ENCODE measurements at places on chromosomes 7 and 10.
A peak's percentile ranks its signal among the peaks of the same experiment; 100 is the strongest.

DNA sequence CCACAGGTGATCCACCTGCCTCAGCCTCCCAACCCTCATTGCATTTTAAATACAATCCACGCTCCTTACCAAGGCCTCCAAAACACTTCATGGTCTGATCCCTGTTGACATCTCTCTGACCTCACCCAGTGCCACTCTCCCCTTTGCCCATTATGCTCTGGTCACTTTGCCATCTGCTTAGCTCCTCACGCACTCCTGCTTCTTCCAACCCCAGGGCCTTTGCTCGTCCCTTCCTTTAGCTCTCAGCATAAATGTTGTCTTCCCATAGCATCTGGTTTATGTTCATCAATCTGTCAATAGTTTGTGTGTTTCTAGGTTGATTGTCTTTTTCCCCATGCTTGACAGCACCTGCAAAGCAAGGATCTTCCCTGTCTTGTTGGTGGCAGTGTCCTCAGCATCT, 14.1 kb downstream of the NPFFR1 start:
- no peak for DNase-seq

- no peak for DNase-seq
These were observed 41.4 kb upstream of the SNX10 start for GRCh38 chr7:26250239-26250638.

GRCh38 chr10:92122941-92123450, 167.9 kb downstream of the CPEB3 start:
- DNase-seq, result no peak

DNA sequence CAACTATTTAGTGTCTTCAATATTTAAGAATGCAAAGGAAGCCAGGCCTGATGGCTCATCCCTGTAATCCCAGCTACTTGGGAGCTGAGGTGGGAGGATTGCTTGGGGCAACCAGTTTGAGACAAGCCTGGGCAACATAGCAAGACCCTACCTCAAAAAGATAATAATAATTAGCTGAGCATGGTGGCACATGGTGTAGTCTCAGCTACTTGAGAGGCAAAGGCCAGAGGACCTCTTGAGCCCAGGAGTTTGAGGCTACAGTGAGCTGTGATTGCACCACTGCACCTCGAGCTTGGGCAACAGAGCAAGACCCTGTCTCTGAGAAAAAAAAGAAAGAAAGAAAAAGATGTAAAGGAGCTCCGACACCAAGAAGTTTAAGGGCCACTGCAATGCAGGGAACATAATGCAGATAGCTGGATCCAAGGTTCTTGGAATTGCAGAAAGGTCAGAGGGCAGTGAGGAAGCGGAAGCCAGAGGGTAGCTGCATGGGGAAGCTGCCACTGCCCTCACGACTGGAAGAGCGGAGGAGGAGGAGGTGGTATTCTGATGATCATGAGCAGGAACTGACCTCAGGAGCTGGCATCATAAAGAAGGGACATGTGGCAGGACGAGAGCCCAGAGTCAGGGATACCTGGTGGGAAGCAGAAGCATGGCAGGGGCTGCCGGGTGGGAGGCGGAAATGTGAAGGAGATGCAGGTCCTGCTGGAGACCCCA, 60.2 kb upstream of the PODXL start:
- no peak for DNase-seq

DNA sequence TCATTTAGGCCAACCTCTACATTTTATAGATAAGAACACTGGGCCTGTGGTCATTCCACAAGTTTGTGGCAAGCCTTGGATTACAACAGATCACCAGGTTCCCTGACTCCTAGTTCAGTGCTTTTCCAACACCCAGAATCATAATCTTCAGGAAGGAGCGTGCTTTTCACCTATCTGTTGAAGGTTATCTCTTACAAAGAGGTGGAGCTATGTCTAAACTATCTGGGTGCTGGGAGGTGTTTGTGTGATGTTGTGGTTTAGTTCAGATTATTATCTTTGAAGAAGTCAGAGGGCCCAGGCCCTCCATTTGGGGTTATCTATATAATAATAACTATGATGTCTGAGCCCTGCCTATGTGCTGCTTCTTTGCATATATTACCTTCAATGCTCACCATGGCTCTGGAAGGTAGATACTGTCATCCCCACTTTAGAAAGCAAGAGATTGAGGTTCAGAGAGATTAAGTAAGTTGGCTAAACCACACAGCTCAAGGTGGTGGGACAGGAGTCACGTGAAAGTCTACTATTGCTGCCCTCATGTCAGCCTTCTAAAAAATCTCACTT, 24.0 kb downstream of the IL2RA start:
- peak; percentile 37 for DNase-seq

DNA sequence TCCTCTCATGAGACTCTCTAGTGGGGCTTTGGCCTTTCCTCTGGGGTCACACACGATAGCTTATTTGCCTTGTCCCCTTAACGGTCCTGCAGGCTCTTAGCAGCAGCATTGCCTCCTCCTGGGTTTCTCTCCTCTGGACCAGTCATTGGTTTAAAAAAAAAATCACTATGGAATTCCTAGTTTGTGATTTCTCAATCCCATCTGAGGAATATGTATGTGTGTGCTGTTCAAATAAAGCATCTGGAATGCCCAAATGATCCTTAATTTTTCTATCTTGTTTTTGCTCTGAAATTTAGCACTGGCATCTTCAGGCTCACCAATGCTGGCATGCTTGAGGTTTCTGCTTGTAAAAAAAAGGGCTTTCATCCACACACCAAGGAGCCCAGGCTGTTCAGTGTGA, 30.5 kb downstream of the ACTA2 start:
- no peak for DNase-seq

- DNase-seq, result no peak
These were observed 51.7 kb downstream of the ASB4 start for GRCh38 chr7:95537468-95537867.

- no peak for DNase-seq
These were observed 52.6 kb upstream of the HECTD2 start for GRCh38 chr10:91357497-91357896.

GRCh38 chr10:35421553-35422178, 85.4 kb downstream of the CCNY start:
- DNase-seq, result no peak

DNA sequence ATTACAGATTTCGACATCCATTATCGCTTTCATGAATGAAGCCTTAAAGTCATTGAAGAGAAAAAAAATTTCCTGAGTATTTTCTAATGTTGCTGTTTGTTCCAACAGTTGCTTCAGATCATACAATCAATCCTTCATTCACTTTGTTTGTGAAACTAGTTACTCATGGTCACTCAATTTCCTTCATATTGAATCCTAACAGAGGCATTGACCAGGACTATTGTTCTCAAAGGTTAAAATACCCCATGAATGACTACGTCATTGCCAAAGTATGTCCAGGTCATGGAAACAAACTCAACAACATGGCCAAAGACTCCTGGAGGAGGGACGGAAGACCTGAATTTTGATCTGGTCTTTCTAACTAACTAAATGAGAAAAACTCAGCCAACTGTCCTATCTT, 54.0 kb upstream of the ABCB5 start:
- DNase-seq, result no peak

DNA sequence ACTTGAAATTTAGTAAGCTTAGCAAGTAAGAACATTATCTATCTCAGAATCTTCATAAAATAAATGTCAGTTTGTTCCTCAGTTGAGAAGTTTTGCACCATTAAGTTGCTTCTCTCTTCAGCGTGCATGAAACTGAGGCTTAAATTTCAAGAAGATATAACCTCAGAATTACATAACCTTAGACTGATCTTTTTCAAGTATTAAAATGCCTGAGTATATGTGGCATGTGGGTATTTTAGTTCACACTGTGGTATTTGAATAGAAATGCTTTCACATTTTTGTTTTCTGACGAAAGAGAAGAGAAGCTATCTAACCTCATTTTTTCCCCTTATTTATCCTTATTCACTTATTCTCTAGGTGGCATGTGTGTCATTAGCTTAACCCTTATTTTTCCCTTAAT, 104.1 kb downstream of the PHF14 start:
- DNase-seq, result no peak

- DNase-seq, result no peak
These were observed 307.2 kb downstream of the PRPF18 start for GRCh38 chr10:13893926-13894325.

GRCh38 chr10:95289003-95289920, 1.5 kb downstream of the PDLIM1 start:
- DNase-seq, result no peak

GRCh38 chr10:96743988-96744585, 23.8 kb upstream of the PIK3AP1 start:
- no peak for DNase-seq

DNA sequence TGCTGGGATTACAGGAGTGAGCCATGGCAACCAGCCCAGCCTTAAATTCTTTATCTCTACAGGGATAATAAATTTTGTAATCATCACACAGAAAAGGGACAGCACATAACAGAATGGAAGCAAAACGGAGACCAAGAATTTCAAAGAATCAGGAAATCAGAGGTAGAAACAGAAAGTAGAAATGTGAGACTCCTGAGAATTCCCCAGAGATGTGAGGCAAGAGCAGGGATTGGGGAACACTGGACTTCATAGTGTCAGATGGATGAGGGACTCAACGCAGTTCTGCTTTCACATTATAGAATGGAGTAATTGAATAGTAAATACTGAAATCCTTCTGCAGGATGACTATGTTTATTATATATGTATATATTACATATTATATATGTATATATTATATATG, 52.5 kb upstream of the MPP7 start:
- no peak for DNase-seq

DNA sequence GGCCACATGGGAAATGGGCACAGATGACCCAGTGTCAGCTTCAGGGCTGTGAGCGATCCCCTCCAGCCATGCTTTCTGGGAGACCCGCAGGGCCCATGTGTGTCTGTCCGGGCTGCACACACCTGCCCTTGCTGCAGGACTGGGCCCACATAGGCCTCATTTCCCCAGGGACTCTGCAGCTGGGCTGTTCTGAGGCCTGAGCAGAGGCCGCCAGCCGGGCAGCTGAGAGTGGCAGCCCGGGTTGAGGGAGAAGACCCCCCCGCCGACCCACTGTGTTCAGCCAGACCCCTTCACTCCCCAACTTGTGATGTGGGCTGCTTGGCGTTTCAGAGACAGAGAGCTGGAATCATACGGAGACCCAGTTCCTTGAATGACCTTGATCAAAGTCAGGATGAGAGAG, 50.1 kb upstream of the DPYSL4 start:
- no peak for DNase-seq

DNA sequence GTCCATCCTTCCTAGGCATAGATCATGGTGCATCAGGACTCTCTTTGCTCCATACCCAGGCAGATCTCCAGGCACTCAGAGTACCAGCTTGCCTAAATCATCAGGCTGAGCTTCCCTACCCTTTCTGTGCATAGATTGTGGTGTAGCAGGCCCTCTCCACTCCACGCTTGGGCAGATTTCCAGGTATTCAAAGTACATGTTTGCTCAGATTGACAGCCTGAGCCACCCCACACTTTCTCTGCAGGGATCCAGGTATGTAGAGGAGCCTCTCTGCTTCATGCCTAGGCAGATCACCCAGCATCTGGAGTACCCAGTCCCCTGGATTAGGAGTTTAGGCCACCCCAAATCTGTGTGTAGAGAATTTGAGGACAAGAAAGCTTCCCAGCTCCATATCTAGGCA, 957.4 kb upstream of the LRRTM3 start:
- DNase-seq, result no peak

DNA sequence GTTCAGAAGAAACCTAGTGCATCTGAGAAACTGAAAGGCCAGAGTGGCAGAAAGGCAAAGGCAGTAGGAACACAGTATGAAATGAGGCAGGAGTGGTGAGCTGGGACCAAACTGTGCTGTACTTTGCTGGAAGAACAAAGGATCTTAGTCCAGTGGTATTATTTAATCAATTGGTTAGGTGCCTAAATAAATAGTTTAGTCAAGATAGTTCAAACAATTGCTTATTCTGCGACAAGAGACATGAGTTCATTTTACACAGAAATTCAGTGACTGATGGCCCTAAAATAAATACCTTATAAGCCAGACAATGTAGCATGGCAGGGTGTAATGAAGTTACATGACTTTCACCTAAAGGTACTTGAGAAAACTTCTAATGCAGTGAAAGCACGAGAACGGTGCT, 181.8 kb upstream of the LRRN3 start:
- no peak for DNase-seq

GRCh38 chr10:29862923-29863614, 196.3 kb downstream of the JCAD start:
- DNase-seq, result no peak

- no peak for DNase-seq
These were observed 12.8 kb downstream of the BRI3 start for GRCh38 chr7:98294326-98294725.

DNA sequence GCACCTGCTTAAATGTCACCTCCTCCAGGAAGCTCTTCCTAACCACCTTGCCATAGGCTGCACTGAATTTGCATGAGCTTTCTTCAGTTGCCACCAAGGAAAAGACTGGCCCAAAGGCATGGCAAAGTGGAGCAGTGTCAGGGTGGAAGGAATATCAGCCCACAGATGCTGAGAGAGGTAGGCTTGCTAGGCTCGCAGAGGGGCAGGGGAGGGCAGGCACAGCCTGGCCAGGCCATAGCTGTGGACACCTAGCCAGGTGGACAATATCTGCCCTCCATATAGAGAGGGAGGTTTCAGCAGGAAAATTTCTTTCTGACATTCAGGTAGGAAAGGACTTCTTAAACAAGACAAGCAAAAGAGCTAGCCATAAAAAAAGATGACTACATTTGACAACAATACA, 166.3 kb downstream of the GRID1 start:
- DNase-seq, result no peak

- no peak for DNase-seq
These were observed 546.2 kb downstream of the SORCS3 start for GRCh38 chr10:105187243-105187642.

DNA sequence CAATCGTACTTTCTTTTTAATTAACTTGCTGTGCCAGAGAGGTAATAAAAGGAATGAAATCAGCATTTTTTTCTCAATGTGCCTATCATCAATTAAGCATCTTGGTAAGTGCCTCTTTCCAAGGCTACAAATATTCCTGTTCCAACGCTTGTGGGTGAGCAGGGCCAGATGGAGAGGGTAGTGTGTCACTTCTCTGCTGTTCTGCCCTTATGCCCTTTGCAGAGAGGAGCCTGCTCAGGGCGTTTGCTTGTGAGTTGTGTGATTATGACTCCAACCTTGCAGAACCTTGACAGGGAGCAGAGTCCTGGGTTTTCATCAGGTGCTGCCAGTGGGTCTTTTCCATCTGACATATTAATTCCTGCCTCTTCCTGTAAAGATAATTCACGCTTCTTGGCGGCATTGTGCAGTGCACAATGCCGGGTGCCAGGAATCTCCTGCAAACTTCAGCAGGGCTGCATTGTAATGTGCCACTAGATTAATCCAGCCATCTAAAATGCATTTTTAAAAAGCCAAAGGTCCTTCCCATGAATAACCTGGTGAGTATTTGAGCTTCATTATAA, 234.4 kb downstream of the ARHGAP12 start:
- no peak for DNase-seq

DNA sequence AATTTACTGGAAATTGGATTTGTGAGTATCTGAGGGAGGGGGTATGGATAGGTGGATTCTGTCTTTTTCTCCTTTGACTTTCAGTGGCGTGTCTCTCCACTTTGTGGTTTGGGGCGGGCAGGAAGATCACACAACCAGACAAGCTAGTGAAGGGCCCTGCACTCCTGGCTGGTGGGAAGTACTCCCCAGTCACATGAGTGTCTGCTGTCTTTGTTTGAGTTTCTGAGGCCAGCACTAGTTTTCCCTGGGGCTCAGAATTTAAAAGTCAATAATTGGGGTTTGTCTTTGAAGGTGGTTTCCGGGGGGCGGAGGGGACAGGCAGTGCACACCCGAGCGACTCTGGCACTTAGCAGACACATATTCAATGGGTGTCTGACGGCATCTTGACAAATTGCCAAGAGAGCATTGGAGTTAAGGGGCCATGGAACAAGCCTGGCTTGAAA, 120.1 kb downstream of the WDFY4 start:
- DNase-seq, result no peak

GRCh38 chr10:97919012-97919411, 69.4 kb downstream of the GOLGA7B start:
- peak; percentile 11 for DNase-seq

All from activated CD4-positive, alpha-beta memory T cell treated with anti-CD3 and anti-CD28 coated beads for 36 hours (primary cell).